ENCODE measurements at places on chromosomes 6 and 20. TPM values are rescaled to one million over a fixed set of nuclear protein-coding genes. Genes with fewer than 3 reads are reported as not detected.

DNA sequence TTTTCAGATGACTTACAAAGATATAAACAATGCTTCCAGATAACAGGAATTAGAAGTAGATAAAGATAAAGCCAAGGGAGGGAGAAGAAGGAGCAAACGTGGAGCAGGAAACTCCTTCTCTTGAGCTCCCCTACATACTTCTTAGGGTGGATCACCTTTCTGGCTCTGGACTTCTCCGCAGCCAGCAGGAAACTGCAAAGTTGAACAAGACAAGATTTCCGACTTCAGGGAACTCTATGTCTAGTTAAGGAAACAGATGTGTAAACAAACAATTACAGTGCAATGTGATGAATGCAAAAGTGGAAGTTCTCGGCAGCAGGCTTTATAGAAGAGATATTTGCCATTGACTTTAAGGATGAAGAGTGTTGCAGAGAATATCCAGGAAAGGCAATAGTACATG lies 134.0 kb upstream of the MARCKS start:
- DNase-seq = no peak

The GSTA3 gene
- not detected for total RNA-seq

- peak; percentile 73 for DNase-seq
Observed at GRCh38 chr20:56788041-56788670, 159.1 kb downstream of the TFAP2C start.

- DNase-seq = peak; percentile 58
Observed at GRCh38 chr6:52263709-52264540, 19.6 kb upstream of the IL17F start.

DNA sequence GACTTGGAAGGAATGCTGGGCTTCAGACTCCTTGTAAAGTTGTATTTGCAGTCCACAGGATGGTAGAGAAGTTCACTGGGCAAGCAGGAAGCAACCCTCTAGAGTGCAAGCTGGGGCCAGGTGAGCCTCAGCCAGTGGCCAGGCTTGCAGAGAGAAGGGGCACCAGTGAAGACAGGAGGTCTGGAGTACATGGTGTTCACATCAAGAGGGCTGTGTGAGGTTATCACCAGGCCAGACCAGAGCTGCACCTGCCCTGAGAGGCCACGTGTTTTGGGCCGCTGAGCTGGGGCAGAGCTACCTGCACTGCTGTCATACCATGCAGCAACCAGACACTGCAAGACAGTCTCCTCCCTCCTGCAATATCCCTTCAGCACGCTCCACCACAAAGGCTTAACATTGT lies 79.0 kb downstream of the SH3BGRL2 start:
- no peak for DNase-seq

DNA sequence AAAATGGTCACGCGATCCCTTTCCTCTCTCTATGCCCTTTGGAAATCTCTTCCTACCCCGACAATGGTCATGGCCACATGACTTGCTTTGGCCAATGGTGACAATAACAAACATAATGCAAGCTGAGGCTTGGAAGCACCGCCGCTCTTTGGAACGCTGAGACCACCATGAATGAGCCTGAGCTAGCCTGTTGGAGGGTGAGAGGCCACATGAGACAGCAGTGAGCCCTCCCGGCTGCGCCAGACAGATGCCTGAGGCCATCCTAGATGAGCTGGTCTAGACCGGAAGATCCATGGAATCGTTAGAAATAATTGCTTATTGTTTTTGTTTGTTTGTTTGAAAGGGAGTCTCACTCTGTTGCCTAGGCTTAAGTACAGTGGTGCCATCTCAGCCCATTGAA lies 64.2 kb downstream of the STK35 start:
- no peak for DNase-seq

The HDGFL1 gene
- total RNA-seq = not detected

- DNase-seq = no peak
Observed at GRCh38 chr6:14063756-14064155, 53.8 kb upstream of the CD83 start.

Data from uterus (tissue), 4 donors.